ENCODE measurements at places on chromosomes 3 and 15.

- DNase-seq = no peak
Measured at GRCh38 chr3:132964266-132964665, 73.9 kb upstream of the TMEM108 start.

- DNase-seq = peak; percentile 17
Measured at GRCh38 chr3:151593928-151594327, 133.1 kb upstream of the IGSF10 start.

- no peak for DNase-seq
Measured at GRCh38 chr3:127625821-127626220, 3.2 kb upstream of the PODXL2 start.

GRCh38 chr15:40424483-40425115 lies 16.2 kb upstream of the BAHD1 start:
- DNase-seq = no peak

GRCh38 chr3:78645628-78646310 lies 1122.0 kb downstream of the ROBO1 start:
- peak; percentile 93 for DNase-seq

- no peak for DNase-seq
Measured at GRCh38 chr15:91860498-91860897, 7.0 kb downstream of the SLCO3A1 start.

- no peak for DNase-seq
Measured at GRCh38 chr3:129346695-129347457, 68.2 kb downstream of the HMCES start.

DNA sequence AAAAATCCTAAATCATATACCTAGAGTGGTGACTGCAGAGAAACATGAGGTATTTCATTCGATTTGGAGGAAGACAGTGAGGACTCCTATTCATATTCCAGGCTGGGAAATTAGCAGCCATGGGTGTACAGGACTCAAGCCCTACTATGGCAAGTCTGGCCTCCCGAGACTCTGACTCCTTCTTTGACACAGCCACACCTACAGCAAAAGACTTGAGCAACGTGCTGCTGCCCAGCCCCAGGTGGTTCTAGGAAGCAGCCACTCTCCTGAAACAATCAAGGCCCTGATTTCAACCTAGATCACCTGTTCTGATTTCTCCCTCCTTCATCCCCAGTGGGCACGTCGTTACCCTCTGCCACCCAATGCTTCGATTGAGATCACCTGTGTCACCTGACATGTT lies 84.0 kb upstream of the ATP11B start:
- no peak for DNase-seq

- no peak for DNase-seq
Measured at GRCh38 chr15:101496198-101496986, 6.9 kb upstream of the PCSK6 start.

DNA sequence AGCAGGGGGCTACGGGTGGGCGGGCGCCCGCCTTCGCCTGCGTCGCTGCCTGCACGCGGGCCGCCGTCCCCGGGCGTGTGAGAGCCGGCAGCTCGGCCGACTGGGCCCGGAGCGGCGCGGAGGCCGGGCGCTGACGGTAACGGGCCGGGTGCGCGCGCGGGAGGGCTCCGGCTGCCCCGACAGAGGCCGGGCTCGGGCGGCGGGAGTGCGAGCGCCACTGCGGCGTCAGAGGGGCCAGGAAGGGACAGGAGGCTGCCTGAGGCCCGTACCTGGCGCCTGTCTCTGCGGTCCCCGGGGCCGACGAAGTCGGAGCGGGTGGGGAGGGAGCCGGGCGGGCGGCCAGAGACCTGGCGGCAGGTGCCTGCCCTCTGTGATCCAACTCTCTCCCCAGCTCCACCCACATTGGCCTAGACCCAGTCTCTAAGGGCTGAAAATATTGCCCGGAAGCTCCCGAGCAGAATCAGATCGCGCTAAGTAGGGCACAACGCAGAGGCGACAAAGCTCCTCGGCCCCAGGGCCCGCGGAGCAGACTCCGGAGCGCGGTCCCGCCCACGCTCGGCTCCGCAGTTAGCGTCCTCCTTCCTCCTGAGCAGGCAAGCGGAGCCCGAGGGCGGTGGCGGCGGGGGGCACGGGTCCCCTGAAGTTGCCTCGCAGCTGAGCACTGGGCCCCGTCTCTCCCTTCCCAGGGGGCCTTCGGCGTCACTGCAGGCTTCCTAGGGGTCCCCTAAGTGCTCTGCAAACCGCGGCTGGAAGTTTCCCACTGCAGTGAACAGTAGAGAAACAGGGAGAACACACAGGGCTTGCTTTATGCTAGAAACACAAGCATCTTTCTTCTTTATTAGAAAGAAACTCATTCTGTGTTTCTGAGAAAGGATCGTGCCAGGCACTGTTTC lies at the start of gene MAN2A2:
TSS of gene MAN2A2 (plus strand) at position 463 of the 893 bp plus-strand sequence. CDS start 906 bp downstream, outside the sequence.
- peak; percentile 55 for DNase-seq

- DNase-seq = no peak
Measured at GRCh38 chr15:65067317-65067644, 510 bp downstream of the RASL12 start.

- DNase-seq = no peak
Measured at GRCh38 chr15:95979286-95979685, 351.2 kb upstream of the NR2F2 start.

- DNase-seq = peak; percentile 27
Measured at GRCh38 chr15:58988006-58988785, 733 bp downstream of the RNF111 start.

DNA sequence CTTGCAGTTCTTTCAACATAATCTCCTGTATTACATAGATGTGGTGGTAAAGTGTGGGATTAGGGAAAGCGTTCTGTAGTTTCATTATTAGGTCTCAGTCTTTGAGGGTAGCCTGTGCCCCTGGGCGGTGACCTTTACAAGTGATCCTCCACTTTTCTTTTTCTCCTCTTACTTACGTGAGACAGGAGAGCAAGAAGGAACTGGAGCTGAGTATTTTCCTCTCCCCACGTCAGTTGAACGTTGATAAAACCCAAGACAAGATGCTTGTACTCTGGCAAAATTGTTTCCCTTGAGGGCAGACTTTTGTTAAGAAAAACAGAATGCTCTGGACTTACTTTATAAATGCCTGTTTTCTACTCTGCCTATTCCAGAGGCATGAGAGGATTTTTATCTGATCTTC lies 378.7 kb downstream of the ZNF385D start:
- no peak for DNase-seq

- no peak for DNase-seq
Measured at GRCh38 chr15:96348112-96349027, 17.9 kb downstream of the NR2F2 start.

DNA sequence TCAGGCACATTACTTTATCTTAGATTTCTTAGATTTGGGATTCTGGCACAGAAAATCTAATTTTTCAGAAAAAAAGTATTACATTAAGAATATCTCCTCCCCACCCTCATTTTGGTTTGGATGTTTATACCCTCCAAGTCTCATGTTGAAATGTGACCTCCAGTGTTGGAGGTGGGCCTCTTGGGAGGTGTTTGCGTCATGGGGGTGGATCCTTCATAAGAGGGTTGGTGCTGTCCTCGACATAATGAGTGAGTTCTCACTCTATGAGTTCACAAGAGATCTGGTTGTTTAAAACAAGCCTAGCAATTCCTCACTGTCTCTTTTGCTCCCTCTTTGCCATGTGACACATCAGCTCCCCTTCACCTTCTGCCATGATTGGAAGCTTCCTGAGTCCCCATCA lies 45.6 kb upstream of the WWTR1 start:
- DNase-seq = no peak

- no peak for DNase-seq
Measured at GRCh38 chr3:110198717-110199587, 861.6 kb upstream of the DPPA4 start.

- DNase-seq = no peak
Measured at GRCh38 chr15:63973212-63974009, 72.9 kb downstream of the DAPK2 start.

DNA sequence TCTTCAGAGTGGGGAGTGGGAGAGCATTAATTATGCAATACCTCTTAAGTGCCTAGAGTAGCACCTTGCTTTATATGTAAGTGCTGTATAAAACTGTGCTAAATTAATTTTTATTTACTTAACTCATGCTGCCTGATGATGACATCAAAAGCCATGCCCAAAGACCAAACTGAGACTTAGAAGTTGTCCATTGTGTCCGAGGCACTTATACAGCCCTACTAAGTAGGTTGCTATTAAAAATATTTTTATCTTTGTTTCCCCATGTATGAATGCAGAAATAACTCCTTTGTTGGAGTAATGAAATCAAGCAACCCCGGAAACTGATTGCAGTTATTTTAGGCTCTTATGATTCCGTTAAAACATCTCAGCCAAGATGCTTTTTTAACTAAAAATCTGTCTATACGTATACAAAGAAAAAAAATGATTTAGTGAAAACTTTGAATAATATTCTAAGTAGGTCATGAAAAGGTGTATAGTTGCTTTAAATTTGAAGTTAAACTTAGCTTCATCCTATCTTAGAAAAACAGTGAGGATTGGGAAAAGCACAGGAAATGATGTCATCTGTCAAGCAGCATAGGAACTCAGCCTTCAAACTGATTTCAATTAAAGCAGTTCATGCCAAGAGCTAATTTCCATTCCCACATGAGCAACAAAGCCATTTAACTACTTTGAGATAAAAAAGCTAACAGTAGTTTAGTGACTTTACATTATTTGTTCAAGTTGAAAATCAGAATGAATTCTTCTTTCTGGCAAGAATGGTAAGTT lies 43.0 kb downstream of the FBN1 start:
- DNase-seq = peak; percentile 4

- peak; percentile 35 for DNase-seq
Measured at GRCh38 chr3:157523814-157524213, 20.6 kb upstream of the VEPH1 start.

DNA sequence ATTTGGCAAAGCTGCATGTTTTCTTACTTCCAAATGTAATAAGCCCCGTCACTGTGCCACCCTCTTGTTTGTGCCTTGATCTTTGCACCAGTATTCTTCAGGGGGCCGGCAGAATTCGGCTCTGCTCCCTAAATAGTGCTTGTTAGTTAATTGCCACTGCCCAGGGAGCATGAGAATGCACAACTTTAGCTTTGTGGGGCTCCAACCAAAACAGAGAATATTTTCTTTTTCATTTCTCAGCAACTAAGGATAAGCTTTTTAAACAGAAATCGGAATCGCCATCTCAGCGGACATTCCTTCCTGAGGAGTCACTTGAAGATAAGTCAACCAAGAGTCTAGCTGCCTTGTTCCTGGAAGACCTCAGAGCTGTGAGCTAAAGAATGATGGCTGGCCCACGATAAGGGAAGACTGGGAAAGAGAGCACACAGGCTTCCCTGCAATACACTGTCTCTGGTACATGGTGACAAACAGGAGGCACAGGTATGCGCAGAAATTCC lies 106.0 kb downstream of the LRIG1 start:
- no peak for DNase-seq

- no peak for DNase-seq
Measured at GRCh38 chr3:191409791-191410359, 51.1 kb upstream of the PYDC2 start.

- DNase-seq = no peak
Measured at GRCh38 chr3:112631257-112631656, 9.7 kb downstream of the CCDC80 start.

DNA sequence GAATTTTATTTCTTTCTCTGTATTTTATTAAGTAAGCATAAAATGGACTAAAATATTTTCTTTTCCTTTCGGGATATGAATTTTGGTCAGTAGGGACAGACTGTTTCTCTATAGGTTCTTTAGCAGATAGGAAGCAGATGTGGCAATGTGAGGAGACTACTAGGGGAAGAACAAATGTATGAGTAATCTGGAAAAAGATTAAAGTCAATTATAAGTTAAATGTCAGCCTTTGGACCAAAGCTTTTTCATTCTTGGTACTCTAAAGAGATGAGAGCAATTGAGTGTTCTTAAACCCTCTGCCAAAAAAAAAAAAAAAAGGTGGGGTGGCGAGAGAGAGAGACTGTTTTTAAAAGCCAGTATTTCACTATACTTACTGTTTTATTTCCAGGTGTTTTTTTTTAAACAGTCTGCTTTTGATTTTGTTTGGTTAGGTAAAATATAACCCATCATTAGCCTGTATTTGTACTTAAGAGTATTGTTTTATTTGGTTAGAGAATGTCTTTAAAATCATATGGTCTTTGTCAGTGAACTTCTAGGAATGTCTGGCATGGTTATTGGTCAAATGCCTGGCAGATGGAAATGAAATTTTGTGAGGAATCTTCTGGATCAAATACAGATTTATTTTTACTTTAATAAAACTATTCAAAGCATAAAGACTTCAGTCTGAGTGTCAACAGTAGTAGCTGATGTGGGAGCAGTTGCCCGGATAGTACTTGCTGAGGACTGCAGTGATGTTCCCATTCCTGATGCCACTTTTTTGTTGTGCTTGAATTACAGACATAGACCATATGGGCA lies 63.8 kb downstream of the LRRC49 start:
- DNase-seq = no peak

- DNase-seq = no peak
Measured at GRCh38 chr15:64341961-64342360, 14.0 kb downstream of the CSNK1G1 start.

DNA sequence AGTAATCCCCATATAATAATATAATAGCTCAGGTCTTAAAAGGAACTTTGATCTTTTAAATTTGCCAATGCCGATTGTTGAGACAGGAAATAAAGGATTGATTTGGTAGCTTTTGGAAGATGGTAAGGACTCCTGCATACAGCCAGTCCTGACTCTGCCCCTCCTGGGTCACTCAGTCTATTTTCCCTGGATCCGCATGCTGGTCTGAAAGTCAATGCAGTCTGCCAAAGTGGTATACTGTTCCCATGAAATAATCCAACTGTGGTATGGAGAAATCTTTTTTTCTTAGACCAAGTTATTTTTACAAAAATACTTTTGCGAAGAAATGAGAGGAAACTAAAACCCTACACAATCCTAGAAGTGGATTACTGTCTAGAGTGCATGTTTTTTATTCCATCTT lies 191.1 kb downstream of the TIGIT start:
- DNase-seq = no peak

GRCh38 chr15:84671211-84671610 lies 13.2 kb upstream of the NMB start:
- no peak for DNase-seq

DNA sequence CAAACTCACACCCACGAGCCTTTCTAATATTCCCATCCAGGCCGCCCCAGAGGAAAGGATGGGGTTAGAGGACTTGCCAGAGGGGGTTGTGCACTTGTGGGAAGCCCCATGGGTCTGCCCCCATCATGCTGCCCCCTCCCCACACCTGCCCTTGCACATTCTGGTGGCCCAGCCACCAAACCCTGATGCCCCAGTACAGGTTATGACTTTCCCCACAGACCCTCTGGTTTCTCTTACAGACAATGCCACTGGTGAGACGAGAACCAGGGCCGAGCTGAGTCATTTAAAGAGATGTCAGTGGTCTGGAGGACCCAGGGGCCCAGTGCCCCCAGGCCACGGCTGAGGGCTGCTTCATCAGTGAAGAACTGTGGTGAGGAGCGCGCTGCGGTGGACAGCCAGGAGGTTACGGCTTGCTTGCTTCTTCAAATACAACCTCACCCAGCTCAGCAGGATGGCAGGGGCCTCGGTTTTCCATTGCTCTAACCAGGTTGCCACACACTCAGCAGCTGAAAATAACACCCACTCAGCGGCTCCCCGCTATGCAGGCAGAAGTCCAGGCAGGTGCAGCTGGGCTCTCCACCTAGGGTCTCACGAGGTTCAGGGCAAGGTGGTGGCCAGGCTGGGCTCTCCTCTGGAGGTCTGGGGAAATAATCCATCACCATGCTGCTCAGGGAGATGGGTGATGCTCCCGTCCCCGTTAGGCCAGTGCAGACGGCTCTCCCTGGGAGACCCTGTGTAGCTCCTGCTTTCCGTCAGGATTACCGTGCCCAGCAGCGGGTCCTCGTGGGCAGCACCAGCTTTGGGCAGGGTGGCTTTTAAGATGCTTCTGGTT lies 13.8 kb upstream of the SNRPA1 start:
- no peak for DNase-seq

Measured in PC-3 (cell line).